ENCODE measurements at places on chromosomes 3 and 15.

DNA sequence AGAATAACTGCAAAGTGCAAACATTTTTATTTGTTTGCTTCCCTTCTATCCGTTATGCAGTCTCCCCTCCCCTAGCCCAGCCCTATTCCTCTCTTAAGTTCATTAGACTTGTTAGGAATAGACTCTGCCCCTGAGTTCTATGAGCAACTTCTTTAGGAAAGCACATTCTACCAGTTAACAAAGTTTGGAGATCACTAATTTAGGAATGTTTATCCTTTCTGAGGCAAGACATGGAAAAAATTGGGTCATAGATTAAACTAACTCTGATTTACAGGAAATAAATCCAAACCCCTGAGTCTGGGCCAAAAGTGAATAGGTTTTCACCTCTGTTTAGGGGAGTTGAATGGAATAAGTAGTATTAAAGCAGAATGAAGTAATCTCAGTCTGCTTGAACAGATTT lies 34.4 kb downstream of the C3orf80 start:
- DNase-seq = no peak

GRCh38 chr15:47929138-47929803 lies 191.5 kb upstream of the SLC24A5 start:
- no peak for DNase-seq

DNA sequence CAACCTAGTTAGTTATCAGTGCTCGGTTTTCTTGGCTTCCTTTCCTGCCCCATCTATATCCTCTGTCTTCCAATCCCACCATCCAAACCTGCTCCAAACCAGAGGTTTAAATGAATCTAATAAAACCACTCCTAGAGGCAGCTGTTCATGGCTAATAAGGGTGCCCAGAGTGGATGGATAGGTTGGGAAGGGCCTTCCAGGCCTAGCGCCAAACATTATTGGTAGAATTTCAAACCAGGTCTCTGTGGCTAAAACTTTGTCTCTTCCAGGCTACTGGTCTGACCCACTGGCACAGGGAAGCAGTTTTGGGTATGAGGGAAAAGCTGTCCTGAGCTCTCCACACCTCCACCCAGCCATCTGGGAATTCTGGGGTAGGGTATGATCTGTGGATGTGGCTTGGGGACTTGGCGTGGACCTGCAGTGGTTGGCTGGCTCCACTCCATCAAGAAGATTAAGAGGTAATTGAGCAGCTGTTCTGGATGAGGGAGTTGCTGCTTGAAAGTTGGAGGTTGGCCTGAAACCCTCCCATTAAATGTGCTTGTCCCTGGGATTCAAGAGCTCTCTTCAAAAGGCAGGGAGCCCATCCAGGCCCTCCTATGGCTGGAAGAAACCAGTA lies 29.3 kb upstream of the INSYN1 start:
- no peak for DNase-seq

DNA sequence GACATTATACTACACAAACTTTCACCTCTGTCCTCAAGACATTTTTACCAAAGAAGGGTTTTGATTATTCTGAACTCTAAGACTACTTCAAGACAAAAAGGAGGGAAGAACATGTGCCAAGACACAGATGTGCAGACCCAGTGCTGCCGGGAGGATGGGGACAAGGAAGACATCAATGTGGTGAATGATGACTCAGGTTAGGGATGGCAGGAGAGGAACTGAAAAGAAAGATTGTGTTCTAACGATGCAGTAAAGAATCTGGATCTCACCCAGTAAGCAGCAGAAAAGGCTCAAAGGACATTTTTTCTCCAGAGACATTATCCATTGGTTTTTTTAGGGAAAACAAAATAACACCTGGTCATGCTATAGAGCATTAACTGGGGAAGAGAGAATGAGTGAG lies 449.9 kb upstream of the NR2F2 start:
- DNase-seq = no peak

DNA sequence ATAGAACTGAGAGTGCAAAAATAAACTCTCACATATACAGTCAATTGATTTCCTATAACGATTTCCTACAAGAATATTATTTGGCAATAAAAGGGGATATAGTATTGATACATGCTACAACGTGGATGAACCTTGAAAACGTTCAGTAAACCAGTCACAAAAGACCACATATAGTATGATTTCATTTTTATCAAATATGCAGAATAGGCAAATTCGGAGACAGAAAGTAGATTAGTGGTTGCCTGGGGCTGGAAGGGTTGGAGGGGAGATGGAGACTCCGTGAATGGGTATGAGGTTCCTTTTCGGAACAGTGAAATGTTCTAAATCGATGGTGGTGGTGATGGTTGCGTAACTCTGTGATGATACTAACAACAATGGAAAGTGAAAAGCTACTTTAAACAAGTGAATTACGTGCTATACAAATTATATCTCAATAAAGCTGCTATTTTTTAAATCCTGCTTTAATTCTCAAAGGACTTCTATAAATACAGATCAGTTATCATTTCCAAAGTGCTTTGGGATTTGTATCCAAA lies 6.0 kb downstream of the APOD start:
- no peak for DNase-seq

- DNase-seq = no peak
These were observed 35.4 kb downstream of the FXR1 start for GRCh38 chr3:180947761-180948390.

DNA sequence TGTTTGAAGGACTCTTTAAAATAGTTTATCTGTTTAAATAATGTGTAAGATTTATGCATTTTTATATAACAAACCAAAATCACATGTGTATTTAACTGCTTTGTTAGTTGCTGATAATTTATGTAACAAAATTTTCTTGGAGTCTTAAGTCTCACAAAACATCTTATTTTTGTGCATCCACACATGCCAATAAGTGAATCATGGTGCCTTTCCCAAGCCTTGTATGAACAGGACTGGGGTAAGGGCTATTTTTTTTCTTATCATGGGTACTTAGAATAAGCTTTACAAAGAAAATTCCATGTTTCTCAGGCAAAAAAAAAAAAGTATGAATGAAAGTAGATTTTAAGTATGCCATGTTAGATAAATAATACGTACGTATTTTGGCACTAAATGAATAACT lies 132.9 kb upstream of the LRRFIP2 start:
- DNase-seq = no peak

GRCh38 chr15:57993409-57994145 lies 71.9 kb downstream of the ALDH1A2 start:
- no peak for DNase-seq

GRCh38 chr15:70066447-70066846 lies 31.3 kb downstream of the TLE3 start:
- no peak for DNase-seq

DNA sequence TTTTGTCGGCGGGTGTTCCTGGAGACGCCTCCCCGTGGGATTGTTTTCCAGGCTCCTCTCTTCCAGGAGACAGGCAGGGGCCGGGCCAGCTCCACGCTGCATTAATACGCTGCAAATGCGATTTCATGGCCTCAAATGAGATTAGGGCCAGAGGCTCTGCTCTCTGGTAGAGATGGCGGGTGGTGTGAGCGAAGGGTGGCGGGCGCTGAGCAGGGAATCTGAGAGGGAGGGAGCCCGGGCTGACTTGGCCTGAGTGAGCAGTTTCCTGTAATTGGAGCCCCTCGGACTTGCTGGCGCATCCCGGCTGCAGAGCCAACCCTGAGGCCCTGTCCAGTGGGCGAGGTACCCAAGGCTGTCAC lies 7.4 kb upstream of the CCDC33 start:
- no peak for DNase-seq

- no peak for DNase-seq
These were observed 23.9 kb downstream of the CCDC13 start for GRCh38 chr3:42749025-42749752.

DNA sequence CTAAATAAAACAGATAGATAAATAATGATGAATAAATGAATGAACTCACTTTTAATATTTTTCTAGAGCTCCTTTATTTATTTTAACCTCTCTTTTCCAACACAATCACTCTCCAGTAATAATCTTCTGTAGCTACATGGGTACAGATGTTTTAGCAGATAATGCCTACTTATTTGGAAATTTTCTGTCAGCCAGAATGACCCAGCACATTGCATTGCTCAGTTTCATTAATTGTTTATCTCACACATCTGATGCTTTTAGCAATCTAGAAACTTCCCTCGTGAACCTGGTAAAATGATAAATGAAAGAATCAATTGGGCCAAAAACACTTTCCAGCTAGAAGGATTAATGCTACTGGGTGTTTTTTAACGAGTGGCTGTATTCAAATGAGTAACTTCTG lies 14.9 kb upstream of the MYH15 start:
- DNase-seq = no peak

Measured in activated CD4-positive, alpha-beta T cell treated with anti-CD3 and anti-CD28 coated beads for 24 hours (primary cell).